Activated naive CD4-positive, alpha-beta T cell treated with anti-CD3 and anti-CD28 coated beads, Interleukin-2, amount 50 U/mL, for 72 hours (primary cell): ENCODE measurements at places on chromosomes 4 and X.
A peak's percentile ranks its signal among the peaks of the same experiment; 100 is the strongest.

- DNase-seq, result no peak
Measured at GRCh38 chr4:156581282-156582063, 390.1 kb downstream of the PDGFC start.

DNA sequence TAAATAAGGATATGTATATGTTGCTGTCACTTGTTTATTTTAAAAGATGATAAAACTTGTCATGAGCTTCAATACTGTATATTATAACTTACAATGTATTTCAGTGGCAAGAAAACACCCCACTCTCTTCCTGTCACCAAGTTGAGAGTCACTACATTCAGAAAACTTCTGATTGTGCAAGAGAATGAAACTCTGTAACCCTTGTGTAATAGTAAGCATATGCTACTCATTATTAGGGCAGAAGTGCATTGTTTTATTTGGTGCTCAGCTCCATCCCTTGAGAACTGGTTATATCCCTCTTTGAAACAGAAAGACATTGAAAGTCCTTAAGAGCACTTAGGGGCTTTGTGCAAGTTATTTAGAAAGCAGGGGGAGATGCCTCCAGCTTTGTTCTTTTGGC is 594.5 kb downstream of the ARAP2 start:
- DNase-seq, result no peak

GRCh38 chr4:30122711-30123110 is 597.5 kb upstream of the PCDH7 start:
- no peak for DNase-seq

DNA sequence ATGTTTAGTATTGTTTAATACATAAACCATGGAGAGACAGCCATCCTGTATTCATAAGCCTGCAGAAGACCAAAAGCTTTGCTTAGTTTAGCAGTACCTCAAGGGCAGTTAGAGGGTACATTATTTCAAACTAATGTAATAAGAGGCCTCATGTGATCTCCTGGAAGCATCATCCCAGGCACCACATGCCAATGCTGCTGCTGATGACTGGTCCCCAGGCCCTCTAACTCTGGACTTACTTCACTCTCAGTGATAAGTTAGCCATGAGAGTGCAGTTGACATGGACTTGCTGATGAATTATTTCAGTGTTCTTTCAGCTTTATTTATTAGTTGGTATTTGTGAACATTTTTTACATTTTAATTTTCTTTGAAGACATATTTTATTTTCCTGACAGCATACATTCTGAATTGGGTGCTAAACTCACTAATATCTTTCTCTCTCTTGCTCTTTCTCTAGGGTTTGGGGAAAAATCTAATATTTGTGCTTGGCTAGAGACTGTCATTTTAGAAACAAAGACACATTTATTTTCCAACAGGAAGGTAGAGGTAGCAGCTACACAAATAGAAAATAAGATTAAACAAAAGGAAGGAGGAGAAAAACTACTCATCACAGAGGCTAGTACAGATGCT is 207.8 kb downstream of the NPFFR2 start:
- DNase-seq, result no peak

DNA sequence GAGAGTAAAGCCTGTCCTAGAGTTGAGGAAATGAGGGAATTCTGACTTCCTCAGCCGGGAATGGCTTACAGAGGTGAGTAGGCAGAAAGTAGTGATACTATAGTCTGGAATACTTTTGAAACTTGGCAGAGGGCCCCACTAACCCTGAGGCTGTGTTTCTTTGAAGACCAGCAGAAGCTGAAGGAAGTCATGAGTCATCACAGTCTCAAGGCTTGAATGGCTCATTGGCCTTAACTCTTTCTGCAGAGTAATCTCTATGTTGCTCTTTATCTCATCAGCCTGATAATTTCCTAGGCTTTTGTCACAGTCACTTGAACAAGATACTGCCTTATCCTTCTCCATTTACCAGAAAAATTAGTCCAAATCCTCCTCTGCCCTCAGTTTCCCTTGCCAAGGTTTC is 80.8 kb downstream of the ANKRD50 start:
- no peak for DNase-seq

DNA sequence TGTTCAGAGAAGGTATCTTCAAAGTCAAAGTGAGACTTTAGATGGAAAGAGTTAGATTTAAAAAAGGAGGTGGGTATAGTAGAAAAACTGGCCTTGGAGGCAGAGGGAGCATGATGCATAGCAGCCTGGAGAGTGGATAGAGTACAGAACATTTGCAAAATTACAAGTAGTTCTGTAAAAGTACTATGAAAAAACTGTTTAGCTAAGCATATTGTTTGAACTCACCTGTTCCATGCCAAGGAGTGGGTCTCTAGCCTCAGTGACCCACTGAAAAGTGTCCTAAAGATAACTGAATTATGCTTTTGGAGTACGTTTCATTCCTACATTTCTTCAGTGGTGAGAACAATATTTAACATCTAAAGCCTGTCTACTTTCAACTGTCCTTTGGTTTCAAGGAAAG is 218.9 kb downstream of the NAP1L3 start:
- no peak for DNase-seq

GRCh38 chrX:95612350-95612749 is 1072.3 kb upstream of the DIAPH2 start:
- no peak for DNase-seq

- DNase-seq, result peak; percentile 51
Measured at GRCh38 chrX:74923942-74924448, 1.3 kb downstream of the NEXMIF start.

GRCh38 chr4:83150653-83151330 is 36.3 kb upstream of the PLAC8 start:
- no peak for DNase-seq

DNA sequence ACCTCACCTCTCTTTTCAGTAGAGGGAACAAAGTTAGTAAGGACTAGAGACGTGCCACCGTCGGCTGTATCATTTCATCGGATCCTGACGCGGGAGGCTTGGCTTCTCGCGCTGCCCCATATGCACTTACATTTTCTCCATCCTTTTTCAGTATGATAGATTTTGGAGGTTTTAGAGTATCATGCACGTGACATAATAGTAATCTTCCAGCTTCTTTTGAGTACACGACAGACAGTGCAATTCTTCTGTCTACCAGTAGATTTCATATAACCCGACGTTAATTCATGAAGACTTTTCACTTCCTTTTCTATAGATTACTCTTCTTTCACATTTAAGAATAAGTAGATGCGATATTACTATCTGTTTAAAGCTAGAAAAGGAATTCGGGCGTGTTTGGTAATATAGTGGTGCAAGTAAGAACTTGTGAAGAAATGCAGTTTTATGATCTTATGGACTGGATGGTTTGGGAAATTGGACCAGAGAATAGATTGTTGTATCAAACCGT is 1.0 kb downstream of the CDS1 start:
- DNase-seq, result no peak

DNA sequence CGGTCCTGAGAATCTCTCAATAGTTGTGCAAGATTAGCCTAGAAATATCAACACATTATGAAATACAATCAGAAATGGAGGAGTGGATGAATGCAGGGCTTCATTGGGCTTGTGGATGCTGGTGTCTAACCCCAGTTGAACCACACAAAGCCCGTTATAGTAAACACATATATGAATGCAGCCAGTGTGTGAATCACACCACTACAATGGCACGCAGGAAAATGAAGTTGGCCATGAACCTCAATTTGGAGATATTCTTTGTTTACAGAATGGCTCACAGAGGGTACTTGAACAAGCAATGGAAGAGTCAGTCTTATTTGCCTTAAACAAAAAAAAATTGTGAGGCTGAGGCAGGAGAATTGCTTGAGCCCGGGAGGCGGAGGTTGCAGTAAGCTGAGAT is 57.8 kb downstream of the SOD3 start:
- no peak for DNase-seq

- DNase-seq, result no peak
Measured at GRCh38 chrX:119359618-119360382, 39.3 kb upstream of the SLC25A43 start.

GRCh38 chr4:165248102-165248501 is 40.7 kb downstream of the KLHL2 start:
- DNase-seq, result no peak

DNA sequence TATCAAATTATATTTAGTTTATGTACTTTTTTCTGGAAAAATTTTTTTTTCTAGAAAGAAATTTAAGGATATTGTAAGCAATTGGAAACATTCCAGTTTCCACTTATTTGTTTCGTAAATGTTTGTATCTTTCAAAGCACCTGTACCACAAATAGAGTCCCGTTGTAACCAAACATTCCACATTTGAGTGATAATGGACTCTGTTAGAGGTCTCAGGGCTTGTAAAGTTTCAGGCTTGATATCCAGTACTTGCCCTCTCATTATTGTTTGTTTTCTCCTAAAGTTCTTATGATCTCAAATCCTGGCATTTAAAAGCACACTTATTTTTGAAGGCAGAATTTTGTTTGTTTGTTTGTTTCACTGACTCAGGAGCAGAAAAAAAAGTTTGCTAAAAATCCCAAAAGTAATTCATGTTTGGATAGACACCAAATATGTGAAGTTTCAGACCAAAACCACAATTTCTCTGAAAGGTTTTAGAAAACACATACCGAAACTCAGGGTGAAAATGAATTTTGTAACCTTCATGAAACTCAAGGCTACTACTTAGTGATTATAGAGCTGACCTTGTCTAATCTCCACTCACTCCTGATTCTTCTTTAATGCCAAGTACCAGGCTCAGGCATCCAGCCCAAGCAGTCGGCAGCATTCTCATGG is 5.7 kb upstream of the TMEM192 start:
- DNase-seq, result no peak

DNA sequence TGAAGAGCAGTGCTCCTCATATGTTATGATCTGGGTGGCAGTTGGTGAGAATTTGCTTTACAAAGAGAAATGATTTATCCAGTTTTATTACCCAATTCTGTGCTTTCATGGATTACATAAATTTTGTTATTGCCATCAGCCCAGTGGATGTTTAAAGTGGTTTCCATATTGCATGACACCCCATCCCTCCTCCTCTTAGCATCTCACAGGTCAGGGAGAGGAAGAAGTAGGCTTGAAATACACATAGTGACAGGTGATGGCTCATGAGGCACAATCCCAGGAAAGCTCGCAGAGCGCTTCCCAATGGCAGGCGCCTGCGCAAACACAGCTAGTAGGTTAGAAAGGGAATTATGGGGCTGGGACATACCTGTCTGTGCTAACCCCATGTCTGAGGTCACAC is 47.7 kb upstream of the GATB start:
- no peak for DNase-seq

DNA sequence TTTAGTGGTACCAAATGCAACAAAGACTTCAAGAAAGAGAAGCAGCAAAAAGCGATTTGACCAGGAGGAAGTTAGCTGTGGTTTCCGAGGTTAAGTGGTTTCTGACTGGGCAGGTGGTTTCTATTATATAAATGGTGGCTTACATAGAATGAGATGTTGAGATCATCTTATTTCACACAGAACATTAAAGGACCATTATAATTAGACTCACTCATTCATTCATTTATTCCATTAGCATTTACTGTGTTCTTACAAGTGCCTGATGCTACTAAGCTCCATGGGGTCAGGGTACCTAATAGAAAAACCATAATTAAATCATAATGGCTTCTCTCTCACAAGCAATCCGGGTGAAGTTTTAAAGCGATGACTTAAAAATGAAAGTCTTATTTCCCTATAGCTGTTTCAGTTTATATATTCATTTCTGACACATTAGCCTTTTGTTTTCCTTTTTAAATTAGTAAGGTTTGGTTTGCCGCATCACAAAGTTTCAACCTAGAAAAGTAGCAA is 10.6 kb downstream of the TSPAN6 start:
- DNase-seq, result no peak

GRCh38 chr4:3313556-3314228 is 20.9 kb downstream of the RGS12 start:
- DNase-seq, result no peak

GRCh38 chr4:188403272-188403671 is 264.0 kb downstream of the TRIML1 start:
- DNase-seq, result no peak

DNA sequence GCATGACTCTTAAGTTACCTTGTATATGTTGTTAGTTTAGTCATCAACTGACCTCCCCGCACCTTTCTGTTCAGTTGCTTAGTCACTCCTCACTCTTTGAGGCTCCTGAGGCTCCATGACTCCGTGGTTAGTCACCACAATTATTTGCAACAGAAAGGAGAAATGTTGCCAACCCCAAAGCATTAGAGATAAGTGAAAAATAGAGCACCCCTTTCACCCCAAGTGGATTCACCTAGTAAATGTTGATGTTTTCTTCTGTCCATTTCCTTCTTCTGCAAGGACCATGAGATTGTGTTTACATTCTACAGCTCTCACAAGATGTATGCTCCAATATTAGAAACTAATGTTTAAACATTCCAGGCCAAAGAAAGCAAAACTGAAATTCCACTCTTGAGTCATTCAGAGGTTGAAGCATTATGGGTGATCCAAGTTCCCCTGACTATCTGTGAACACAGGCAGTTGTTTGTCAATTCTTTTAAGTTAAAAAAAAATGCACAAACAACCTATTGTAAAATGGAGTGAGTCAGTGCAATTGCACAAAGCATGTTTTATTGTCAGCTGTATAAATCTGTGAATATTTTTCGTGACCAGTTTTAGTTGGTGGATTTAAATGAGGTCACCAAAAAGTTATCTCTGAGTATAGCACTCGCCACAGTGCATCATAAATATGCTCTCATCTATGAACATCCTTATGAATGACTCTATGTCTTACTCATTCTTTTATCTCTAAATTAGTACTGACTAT is 552.4 kb upstream of the MAGEB2 start:
- DNase-seq, result no peak
